ENCODE measurements at places on chromosomes 6 and 20.

DNA sequence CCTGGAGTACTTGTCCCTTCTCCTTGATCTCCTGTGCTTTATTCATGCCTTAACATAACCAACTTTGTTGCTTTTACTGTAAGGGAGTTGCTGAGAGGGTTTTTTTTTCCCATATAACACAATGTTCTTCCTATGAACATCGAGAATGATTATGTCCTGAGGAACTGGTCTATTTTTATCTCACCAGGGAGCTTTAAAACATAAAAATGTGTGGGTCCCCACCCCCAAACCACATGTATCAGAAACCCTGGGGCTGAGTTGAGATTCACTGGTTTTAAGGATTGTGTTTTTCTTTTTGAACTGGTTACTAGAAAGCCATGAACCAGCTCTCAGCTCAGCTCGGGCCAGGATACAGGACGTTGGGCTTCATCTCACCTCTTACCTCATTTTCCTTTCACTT, 118.5 kb upstream of the JAG1 start:
- DNase-seq, result no peak

DNA sequence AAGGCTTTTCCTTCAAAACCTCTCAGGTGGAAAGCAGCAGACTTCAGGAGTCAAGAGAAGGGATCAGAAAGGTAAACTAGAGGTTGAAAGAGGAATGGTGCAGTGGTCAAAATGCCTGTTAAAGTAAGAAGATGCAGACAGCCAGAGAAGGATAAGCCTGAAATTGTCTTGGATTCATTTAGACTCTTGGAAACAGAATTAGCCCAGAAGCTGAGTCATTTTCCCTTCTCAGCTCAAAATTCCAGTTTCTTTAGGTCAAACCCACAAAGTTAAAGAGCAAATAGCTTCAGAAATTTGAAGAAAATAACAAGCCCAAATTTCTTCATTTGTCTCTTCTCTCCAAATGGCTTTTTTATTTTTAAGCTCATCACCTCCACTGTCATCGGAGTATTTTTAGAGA, 73.9 kb downstream of the DHX35 start:
- no peak for DNase-seq

- no peak for DNase-seq
These were observed 125.4 kb downstream of the GMPR start for GRCh38 chr6:16363749-16364148.

- DNase-seq, result no peak
These were observed 5.1 kb downstream of the VNN1 start for GRCh38 chr6:132708771-132709170.

DNA sequence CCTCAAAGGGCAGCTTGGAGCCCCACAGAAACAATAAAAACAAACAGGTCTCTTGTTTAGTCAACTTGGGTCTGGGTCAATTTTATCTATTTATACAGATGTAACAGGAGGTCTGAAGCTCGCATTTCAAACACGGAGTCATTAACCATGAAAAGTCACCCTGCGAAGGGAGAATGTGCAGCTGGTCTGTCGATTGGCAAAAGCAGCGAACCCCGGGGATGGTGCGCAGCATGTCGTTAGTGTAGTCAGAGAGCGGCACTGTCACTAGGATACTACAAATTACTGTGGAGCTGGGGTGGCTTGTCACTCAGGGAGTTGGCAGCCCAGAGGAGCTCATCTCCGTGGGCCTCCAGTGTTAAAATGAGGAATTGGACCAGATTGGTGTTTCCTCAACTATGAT, 190.4 kb upstream of the ARG1 start:
- DNase-seq, result no peak

GRCh38 chr6:150128425-150128824, 14.4 kb upstream of the PPP1R14C start:
- DNase-seq, result no peak

DNA sequence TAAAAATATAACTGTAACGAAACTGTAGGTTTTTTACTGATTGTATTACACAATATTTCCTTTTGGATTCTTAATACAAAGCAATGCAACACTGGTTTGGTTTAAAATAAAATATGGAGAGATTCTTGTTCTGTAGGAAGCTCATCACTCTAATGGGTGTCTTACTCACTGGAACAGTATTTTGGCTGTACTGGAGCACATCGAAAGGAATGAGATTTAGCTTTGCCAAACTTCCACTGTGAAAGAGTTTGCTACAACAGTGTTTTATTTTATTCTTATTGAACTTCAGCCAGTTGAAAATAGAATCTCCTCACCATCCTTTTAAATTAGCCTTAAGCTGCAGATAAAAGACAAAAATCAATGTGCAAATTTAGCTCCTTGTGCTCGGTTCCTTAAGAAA, 230.7 kb upstream of the QKI start:
- DNase-seq, result no peak

DNA sequence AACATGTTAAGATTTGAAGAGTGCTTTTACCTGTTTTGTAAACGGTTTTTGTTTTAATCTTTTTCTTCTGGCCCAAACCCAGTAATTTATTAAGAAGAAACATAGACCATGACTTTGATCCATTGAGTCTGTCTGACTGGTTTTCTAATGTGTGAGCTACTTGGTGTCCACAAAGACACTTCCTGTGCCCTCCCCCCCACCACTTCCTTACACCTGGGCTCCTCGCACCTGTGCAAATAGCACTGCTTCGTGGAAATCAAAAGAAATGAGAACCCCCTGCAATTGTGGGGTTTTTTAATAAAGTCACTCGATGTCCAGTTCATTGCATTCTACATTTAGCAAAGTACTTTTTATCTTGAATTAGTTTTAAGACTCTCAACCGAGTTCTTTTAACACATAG, 65.5 kb downstream of the SMOC2 start:
- DNase-seq, result no peak

DNA sequence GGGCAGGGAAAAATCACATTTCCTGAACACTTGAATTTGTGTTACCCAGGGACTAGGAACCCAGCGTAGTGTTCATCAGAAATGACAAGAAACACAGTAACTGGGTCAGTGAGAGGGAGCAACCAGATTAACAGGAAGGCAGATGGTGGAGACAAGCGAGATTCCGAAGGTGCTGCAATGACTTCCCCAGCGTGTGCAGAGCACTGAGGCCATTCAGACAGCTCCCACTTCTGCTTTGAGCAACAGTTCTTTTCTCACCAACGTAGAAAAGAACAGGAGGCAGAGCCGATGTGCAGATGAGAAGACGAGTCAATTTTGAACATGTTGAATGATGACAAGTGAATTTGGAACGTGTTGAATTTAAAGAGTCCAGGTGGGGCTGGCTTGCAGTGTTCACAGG, 63.1 kb upstream of the IFNGR1 start:
- DNase-seq, result no peak

GRCh38 chr6:71452697-71453370, 164.2 kb downstream of the OGFRL1 start:
- DNase-seq, result no peak

DNA sequence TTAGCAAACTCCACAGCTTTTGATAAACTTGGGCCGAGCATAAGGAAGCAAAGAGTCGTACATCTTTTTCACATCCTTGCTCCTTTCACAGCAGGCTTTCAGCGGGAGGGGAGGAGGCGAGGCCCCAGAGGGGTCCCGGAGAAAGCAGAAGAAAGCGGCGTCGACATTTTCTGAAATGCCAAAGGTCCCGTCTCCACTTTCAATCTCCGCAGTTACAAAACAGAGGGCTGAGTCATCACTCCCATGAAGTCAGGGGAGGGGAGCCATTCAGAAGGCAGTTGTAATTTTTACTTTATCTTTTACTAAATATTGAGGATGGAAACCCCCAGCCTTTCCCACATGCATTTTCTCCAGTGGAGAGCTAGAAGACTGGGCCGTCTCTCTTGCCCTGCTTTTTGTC, 174.2 kb upstream of the THBS2 start:
- DNase-seq, result no peak

- DNase-seq, result no peak
These were observed 44.7 kb upstream of the TAGAP start for GRCh38 chr6:159089443-159089842.

DNA sequence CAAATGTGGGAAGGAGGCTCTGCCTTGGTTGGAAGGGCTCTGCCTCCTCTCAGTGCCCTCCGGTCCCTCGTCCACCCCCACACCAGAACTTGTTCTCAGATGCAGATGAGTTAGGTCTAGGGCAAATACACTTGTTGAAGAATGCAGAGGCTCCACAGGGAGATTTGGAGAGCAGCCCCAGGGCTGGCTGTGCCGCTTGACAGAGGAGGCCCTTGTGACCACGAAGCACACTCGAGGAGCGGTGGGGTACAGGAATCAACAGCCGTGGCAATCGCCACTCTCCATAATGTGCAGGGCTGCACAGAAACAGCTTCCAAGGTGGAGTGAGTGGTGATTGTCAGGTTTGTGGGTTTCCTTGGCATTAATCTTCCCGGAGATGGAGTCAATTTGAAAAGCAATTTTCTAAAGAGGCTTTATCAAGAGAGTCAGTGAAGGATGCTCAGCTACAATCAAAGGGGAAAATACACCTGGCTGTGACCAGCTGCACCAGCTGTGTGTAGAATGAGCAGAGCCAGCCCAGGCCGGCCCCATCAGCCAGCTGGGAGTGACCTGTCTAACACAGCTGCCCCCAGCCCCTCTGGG, 59.5 kb downstream of the BFSP1 start:
- no peak for DNase-seq

DNA sequence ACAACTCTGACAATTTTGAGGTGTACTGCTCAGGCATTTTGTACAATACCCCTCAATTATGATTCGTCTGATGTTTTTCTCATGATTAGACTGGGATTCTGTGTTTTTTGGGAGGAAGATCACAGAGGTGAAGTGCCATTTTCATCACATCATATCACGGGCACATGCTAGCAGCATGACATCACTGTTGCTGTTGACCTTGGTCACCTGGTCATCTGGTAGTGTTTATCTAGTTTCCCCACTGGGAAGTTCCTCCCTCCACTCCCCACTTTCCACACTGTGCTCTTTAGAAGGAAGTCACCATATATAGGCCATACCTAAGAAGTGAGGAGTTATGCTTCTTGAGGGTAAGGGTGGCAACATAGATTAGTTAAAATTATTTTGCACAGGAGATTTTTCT, 20.8 kb downstream of the GCM2 start:
- DNase-seq, result no peak

DNA sequence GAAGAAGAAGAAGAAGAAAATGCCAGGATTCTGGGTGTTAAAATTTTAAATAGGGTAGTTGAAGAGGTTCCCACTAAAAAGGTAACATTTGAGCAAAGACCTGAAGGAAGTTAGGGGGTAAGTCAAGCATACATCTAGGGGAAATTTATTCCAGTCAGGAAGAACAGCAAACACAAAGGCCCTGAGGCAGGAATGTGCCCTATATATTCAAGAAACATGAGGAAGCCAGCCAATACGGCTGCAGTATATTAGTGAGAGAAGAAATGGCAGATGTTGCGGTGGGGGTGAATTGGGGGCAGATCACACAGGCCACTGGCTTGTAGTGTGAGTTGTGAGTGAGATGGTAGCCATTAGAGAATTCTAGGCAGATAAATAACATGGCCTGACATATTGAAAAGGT, 6.0 kb downstream of the ZNF76 start:
- no peak for DNase-seq

GRCh38 chr6:75775219-75775618, 26.2 kb downstream of the MYO6 start:
- DNase-seq, result no peak

DNA sequence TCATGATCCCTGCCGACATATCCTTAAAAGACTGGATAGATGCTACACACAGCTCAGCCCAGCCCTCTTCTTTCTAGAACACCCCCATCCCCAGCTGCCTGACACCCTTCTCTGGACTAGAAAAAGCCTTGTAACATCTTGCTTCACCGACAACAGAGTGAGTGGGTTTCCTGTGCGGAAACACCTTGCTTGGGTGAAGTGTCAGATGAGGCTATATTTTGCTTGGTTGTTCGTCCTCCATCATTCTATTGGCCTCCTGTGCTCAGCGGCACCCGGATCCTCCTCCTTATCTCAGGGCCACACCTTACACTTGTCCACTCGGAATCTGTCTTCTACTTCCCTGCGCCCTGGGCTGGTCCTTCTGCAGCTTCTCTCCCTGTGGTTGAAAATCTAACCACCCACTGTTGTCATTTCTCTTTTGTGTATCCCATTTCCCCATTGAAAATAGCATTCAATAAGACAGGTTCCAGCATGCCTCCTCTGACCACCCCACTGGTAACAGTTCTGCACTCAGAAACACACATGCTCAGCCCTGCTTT, 101.3 kb upstream of the MLN start:
- DNase-seq, result no peak

- peak; percentile 65 for DNase-seq
These were observed 4.9 kb downstream of the TBXT start for GRCh38 chr6:166162599-166163342.
